ENCODE measurements at places on chromosomes 11 and 22. TPM values are rescaled to one million over a fixed set of nuclear protein-coding genes. Genes with fewer than 3 reads are reported as not detected.

FOLH1 gene
- polyA plus RNA-seq = not detected

GGA1 gene
- polyA plus RNA-seq = 24.8 TPM

GTSE1 gene
- not detected for polyA plus RNA-seq

MS4A14 gene
- 3.0 TPM for polyA plus RNA-seq

OR6A2 gene
- not detected for polyA plus RNA-seq

OR52E8 gene
- not detected for polyA plus RNA-seq

OR51L1 gene
- not detected for polyA plus RNA-seq

OR51E2 gene
- polyA plus RNA-seq = not detected

ALX4 gene
- not detected for polyA plus RNA-seq

C11orf68 gene
- 22.8 TPM for polyA plus RNA-seq

OR52J3 gene
- not detected for polyA plus RNA-seq

SNX15 gene
- 35.5 TPM for polyA plus RNA-seq

OR52E1 gene
- not detected for polyA plus RNA-seq

MRGPRF gene
- polyA plus RNA-seq = 0.22 TPM

PCSK7 gene
- polyA plus RNA-seq = 65.0 TPM

NLRX1 gene
- polyA plus RNA-seq = 15.5 TPM

TCN1 gene
- not detected for polyA plus RNA-seq

ST3GAL4 gene
- polyA plus RNA-seq = 10.1 TPM

CLCF1 gene
- polyA plus RNA-seq = 0.44 TPM

OR10A2 gene
- not detected for polyA plus RNA-seq

RIMBP3C gene
- 0.11 TPM for polyA plus RNA-seq

MS4A6E gene
- polyA plus RNA-seq = not detected

TMEM191C gene
- 8.6 TPM for polyA plus RNA-seq

FAM180B gene
- not detected for polyA plus RNA-seq

CYP2D6 gene
- polyA plus RNA-seq = not detected

MTNR1B gene
- polyA plus RNA-seq = not detected

GLYAT gene
- not detected for polyA plus RNA-seq

TOB2 gene
- polyA plus RNA-seq = 11.5 TPM

NCR3LG1 gene
- polyA plus RNA-seq = 1.1 TPM

MS4A3 gene
- not detected for polyA plus RNA-seq

GAS2 gene
- polyA plus RNA-seq = 0.86 TPM

FXYD2 gene
- polyA plus RNA-seq = 2.5 TPM

HEPN1 gene
- polyA plus RNA-seq = not detected

CSF2RB gene
- polyA plus RNA-seq = 52.7 TPM

CCDC87 gene
- not detected for polyA plus RNA-seq

MAPK11 gene
- polyA plus RNA-seq = not detected

PYGM gene
- 0.05 TPM for polyA plus RNA-seq

P2RX3 gene
- polyA plus RNA-seq = not detected

LMO2 gene
- 140 TPM for polyA plus RNA-seq

DDIAS gene
- 13.5 TPM for polyA plus RNA-seq

MMP27 gene
- not detected for polyA plus RNA-seq

PAX6 gene
- polyA plus RNA-seq = not detected

KRTAP5-10 gene
- not detected for polyA plus RNA-seq

SOX6 gene
- polyA plus RNA-seq = not detected

ACER3 gene
- 45.4 TPM for polyA plus RNA-seq

RABL2B gene
- 25.6 TPM for polyA plus RNA-seq

GGTLC3 gene
- polyA plus RNA-seq = not detected

PAMR1 gene
- polyA plus RNA-seq = not detected

OR56A5 gene
- not detected for polyA plus RNA-seq

MUC5B gene
- polyA plus RNA-seq = not detected

ST14 gene
- polyA plus RNA-seq = 23.6 TPM

P2RX6 gene
- polyA plus RNA-seq = not detected

NEFH gene
- 0.20 TPM for polyA plus RNA-seq

SYT13 gene
- not detected for polyA plus RNA-seq

BRSK2 gene
- polyA plus RNA-seq = not detected

CLDN5 gene
- 0.27 TPM for polyA plus RNA-seq
